A549 treated with CpdA at 1 μM for 4 hours (cell line): ENCODE measurements at places on chromosomes 1 and 21. TPM values are rescaled to one million over a fixed set of nuclear protein-coding genes. Genes with fewer than 3 reads are reported as not detected.

The KCNE2 gene
- total RNA-seq, result not detected in 5 replicates

The SYTL1 gene
- total RNA-seq, result 0.12 to 0.66 TPM (median 0.50 TPM) in 5 replicates

The KCNJ15 gene
- 0.12 to 0.50 TPM (median 0.26 TPM) in 5 replicates for total RNA-seq

The TBX19 gene
- 0.49 to 0.96 TPM (median 0.87 TPM) in 5 replicates for total RNA-seq

The NMNAT2 gene
- 0.47 to 1.2 TPM (median 0.86 TPM) in 5 replicates for total RNA-seq

The OMA1 gene
- 5.7 to 7.5 TPM (median 7.0 TPM) in 5 replicates for total RNA-seq

The LAMB3 gene
- 20.1 to 24.5 TPM (median 21.1 TPM) in 5 replicates for total RNA-seq

The RAP1GAP gene
- 8.7 to 14.4 TPM (median 12.2 TPM) in 5 replicates for total RNA-seq

The NBPF8 gene
- total RNA-seq, result 4.2 to 5.2 TPM (median 4.7 TPM) in 5 replicates
